IPS DF 6.9 (cell line): ENCODE measurements at places on chromosomes 12 and 14.

- no peak for DNase-seq
Observed at GRCh38 chr12:124792961-124793441, 70.7 kb downstream of the SCARB1 start.

DNA sequence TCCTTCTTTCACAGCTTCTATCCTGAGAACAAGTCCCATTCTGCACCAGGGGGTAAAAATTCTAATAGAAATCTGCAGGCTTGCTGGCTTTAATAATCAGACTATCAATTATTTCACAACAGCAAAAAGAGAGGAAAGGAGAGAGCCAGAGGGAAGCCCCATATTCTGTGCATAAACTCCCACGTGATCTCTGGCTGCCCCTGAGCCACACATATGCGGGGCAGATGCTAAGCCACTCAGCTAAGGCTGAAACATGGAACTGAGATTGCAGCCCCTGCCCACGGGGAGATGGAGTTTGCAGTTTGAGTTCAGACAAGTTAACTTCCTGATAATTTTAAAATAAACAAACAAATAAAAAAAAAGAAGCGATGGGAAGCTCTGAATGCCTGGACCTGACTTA lies 254.4 kb upstream of the CCDC196 start:
- DNase-seq: no peak

- no peak for DNase-seq
Observed at GRCh38 chr14:80621701-80622100, 319.8 kb downstream of the CEP128 start.

DNA sequence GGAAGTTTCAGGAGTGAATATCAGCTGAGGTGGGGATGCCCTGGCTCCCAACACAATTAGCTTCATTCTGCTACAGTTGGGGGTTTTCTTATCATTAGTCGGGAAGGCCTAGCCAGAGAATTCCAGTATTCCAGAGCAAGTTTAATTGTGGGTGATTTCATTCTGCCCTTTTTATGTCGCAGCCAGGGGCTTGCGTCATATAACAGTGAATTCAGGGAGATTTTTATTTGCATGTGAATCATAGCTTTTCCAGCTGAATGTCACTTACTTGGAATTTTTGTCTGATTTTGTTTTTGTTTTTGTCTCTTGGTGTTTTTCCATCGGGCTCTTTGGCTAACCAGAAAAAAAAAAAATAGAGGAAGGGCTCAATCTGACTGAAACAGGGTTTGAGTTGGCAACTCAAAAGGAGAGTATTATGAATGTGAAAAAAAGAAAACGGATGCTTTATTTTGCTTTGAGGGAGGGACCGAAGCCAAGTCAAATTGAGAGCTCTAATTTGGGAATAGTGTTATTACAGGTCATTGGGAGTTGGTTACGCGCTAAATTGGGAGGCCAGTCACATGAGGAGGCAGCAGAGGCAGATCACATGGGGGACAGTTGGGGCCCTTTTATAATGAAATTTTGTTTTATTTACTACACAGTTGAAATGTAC lies 119.4 kb downstream of the SAMD4A start:
- DNase-seq: no peak

GRCh38 chr12:76346798-76347420 lies 1.3 kb downstream of the BBS10 start:
- no peak for DNase-seq

DNA sequence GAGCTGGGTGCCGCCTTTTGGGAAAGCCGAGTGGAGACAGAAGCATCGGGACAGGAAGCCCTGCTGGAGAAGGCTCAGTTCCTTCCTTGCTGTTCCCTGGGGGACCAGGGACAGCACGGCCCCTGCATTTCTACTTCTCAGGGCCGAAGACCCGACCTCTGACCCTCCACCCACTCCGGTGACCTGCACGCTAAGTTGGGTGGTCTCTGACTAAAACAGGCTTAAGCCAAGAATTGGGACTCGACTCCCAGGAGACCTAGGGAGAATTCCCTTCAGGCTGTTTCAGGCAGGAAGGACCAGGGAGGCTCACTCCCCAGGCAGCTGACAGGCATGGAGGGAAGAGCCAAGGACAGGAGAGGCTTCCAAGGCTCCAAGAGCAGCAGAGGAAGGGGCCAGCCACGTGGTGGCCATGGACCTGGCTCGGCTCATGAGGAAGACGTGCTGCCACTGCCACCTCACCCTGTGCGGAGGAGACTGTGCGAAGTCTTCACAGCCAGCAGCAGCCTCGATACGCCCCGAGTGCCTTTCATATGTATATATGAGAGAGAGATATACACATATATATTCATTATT lies 43.9 kb downstream of the DCAF4 start:
- DNase-seq: no peak
